ENCODE measurements at places on chromosomes 5 and 9.

GRCh38 chr9:74551266-74551665, 54.1 kb downstream of the RORB start:
- DNase-seq = no peak

GRCh38 chr9:127177231-127177630, 54.8 kb upstream of the ANGPTL2 start:
- DNase-seq = no peak

GRCh38 chr5:59732301-59732700, 161.2 kb downstream of the PDE4D start:
- DNase-seq = no peak

GRCh38 chr9:115674091-115674490, 479.5 kb upstream of the PAPPA start:
- no peak for DNase-seq

DNA sequence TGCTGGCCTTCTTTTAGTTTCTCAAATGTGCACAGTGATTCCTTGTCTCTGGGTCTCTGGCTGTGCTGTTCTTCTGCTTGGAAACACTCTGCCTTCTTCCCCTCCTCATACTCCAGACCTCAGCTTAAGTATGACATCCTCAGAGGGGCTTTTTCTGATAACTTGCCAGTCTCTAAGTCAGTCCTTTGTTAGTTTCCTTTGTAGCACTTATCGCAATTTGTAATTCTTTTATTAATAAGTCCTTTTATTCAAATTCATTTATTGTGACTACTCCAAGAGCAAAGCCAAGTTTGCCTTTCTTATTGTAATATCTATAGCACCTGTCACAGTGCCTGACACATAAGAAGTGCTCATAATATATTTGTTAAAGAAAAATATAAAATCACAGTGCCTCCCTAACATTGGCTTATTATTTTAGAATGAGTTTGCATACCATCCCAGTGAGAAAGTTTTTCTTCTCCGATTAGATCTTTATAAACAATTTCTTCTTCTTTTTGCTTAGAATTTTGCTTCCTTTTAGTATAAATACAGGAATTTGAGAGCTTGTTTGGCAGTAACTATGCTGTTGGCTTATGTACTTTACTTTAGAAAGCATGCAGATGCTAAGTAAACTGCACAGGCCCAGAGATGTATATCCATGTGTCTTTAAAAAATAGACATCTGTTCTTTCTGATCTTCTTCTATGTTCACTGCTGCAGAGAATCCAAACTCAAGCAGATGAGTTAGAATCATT, 198.0 kb downstream of the GAS1 start:
- DNase-seq = no peak

DNA sequence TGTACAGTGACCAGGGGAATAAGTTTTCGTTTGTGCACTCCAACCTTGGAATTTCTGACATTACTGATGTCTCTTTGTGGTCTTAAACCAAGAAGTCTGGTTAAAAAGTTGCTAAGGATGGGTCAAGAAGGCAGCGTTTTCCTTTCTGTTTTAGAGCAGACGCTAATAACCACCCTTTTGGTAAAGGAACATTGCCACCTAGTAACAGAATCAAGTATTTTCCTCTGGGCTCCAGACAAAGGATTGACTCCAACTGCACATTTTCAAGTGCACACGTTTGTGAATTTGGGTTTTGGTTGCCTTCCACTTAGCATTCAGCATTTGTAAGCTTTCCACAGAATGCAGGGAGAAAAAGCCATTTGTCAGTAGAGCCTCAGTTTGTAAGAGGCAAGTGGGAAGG, 22.2 kb upstream of the CEP78 start:
- DNase-seq = no peak

DNA sequence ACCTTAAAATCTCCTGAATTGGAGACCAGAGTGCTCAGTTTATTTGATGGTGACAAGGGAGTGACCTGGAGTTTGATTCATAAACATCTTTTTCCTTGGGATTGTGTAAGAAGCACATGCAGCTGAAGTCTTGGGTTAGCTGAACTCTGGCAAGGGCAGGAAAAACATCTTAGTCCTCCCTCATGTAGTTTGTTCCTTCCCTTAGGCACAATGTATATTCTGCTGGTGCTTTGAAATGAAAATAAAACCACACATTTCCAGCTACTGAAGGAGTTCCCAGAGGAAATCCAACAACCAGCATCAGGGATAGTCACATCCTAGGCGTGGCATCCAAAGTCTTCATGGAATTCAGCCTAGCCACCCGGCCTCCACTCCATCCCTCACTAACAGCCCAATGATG, 95.2 kb upstream of the PAPPA start:
- no peak for DNase-seq

GRCh38 chr5:62330302-62330701, 24.3 kb downstream of the KIF2A start:
- DNase-seq = no peak

DNA sequence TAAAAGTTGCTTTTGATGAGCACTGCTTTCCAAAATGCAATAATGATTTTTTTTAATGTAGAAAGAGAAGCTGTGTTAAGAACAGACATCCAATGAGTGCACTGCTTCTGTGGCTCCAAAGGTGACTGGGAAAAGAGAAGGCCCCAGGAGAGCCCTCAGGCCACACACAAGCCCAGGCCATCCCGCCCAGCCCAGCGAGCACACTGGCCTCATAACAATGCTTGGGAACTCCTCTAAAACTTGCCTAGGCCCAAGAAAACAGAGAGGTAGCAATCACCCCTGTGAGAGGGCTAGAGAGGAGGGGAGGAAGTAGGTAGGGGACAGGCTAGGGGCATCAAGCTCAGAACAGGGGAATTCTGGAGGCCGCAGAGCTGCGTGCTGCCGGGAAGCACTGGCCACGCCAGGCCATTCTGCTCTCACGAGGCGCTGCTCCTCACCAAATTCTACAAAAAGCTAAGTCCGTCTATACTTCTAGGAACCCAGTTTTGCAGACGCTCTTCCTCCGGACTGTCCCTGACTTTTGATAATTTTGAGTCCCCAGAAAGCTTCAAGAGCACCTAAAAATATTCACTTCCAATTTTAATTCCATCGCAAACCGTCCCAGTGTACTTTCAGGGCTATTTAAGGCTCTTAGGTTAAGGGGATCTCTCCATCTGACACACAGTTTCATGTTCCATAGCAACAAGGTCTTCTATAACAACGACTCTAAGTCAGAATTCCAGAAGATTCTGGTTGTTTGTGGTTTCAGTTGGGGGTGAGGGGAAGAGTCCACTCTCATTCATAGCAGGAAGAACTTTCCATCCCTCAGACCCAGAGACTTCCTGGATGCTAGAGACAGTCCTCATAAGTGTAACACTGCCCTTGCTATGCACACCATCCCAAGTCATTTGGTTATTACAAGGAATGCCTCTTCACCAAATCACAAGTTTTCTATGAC, 51.0 kb downstream of the HABP4 start:
- no peak for DNase-seq

DNA sequence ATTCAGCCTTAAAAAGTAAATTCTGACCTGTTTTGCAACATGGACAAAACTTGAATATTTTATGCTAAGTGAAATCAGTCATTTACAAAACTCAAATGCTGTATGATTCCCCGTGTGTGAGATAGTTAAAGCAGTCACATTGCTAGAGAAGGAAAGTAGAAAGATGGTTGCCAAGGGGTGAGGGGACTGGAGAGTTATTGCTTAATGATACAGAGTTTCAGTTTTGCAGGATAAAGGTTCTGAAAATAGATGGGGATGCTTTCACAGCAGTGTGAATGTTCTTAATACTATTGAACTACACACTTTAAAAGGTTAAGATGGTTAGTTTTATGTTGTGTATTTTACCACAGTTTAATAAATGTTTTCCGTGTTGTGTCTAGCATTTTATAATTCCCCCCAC, 51.2 kb downstream of the SGCD start:
- DNase-seq = no peak

- no peak for DNase-seq
Measured at GRCh38 chr5:159785656-159786055, 130.6 kb upstream of the ADRA1B start.

DNA sequence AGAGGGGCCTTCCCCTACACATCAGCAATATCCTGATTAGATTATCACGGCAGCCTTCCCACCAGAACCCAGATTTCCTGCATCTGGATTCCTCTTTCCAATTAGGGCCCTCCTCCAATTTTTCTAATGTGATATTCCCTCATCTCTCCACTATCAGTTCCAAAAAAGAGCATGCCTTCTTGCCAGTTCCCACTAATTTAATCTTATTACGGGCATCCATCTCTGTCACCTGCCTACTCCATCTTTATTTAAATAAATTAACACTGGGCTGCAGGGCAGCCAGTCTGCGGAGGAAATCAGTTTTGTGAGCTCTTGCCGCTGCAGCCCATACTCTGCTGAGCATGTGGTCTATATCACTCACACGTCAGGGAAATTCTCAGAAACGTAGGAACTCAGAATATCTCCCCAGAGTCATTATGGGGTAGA, 16.6 kb upstream of the FBP2 start:
- DNase-seq = no peak

DNA sequence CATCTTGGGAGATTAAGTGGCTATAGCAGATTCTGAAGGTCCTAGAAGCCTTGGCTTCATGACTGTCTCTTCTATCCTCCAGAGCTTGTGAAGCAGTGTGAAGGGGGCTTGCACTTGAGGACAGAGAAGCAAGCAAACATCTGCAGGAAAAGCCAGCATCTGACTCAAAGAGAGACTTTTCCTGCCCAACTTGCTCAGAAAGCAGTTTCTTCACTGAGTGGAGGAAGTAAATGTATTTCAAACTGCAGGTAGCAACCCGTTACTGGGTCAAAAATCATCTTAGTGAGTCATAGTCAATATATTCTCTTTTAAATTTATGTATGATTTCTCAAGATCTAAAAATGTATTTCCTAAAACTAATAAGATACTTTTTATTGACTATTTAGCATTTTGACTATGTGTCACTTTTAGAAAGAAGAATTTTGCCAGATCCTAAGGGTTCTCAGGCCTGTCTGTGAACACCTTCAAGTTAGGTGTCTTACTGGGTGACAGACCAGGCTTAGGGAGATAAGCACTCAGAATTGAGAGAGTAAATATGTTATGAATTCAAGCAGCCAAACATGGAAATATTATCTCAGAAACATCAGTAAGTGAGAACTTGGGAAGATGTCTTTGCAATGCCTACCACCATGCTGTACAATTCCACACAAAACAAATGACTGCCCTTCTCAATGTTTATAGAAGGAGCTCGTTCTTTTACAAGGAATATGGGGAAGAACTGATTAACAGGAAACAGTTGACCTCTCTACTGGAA, 72.6 kb upstream of the DMAC1 start:
- DNase-seq = no peak

- no peak for DNase-seq
Measured at GRCh38 chr9:107707428-107707837, 217.9 kb upstream of the KLF4 start.

DNA sequence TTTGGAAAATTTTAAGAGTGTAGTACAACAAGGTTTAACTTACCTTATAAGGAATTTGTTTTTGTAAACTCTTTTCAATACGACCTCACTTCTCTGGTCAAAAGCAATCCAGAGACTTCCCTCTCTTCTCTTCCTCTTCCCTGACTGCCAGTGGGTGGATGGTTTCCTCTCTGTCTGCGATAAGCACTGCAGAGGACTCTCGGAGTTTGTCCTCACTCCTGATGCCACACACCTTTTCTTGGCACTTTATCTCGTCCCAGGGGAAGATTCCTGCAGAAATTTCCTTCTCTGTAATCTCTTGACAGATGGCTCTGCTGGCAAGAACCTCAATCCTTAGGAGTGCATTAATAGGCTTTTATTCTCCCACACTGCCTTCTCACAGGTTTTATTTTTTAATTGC, 641.6 kb downstream of the NR2F1-AS1 start:
- DNase-seq = no peak

DNA sequence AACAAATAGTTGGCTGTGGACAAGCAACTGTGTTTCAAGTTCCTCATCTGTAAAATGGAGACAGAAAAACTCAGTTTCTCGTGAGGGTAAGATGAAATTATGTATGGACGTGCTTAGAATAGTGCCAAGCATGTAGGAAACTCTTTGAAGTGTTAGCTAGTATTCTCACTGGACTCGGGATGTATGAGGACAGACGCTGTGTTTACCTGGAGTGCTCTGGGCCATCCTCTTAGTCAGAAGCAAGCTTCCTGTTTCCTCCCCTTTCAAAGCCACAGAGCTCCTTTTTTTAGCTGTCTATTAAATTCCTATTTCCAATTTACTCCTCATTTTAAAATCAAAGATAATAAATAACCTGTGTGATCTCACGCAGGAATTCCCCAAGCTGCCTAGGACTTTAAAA, 23.8 kb upstream of the IQGAP2 start:
- no peak for DNase-seq

- no peak for DNase-seq
Measured at GRCh38 chr9:125633116-125633745, 73.8 kb downstream of the MAPKAP1 start.

GRCh38 chr5:51465165-51465564, 81.9 kb downstream of the ISL1 start:
- no peak for DNase-seq

DNA sequence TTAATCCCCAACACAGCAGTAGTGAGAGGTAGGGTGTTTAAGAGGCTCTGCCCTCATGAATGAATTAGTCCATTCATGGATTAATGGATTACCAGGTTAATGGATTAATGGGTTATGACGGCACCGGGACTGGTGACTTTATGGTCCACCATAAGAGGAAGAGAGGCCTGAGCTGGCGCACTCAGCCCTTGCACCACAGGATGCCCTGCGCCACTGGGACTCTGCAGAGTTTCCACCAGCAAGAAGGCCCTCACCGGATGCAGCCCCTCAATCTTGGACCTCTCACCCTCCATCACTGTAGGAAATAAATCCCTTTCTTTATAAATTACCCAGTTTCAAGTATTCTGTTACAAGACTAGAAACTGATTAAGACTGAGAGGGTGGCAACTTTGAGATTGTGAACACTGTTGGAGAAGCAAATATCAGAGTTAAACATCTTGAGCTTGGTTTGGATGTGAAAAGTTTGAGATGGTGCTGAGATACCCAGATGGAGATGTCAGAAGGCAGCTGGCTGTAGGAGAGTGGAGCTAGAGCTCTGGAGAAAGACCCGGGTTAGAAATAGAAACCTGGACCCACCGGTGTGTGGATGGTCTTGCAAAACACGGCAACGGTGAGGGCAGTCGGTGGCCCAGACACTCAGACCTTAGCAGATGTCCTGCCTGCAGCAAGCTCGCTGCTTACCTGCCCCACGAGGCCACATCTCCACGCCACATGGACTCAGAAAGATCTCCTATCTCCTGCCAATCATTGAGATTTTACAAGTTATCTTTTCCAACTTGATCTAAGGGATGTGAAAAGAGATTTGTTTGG, 98.8 kb downstream of the HSD17B3 start:
- DNase-seq = no peak

GRCh38 chr5:167348980-167349379, 942.5 kb upstream of the WWC1 start:
- no peak for DNase-seq

DNA sequence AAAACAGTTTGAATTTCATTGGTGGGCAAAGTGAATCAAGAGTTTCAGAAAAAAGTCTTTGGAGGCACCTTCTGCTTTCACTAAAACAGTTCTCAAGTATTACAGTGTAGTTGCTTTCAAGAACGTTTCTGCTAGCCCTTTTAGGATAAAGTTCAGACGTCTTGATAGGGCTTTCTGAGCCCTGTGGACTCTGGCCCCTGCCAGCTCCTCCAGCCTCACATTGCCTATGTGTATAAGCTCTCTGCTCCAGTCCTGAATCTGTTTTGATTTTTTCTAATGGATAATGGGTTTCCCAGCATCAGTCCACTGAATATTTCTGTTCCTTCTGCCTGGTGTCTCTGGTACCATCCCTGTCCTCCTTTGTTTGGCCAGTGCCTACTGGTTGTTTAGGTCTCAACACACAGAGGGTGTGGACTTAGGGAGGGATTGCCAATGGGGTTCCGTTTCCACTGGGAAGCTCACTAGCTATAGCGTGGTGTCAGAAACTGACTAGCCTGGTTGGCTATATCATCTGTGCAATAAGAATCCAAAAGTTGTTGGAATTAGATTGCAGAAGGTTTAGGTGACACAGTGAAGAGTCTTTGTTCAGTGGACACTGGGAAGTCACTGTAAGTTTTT, 26.4 kb downstream of the ARHGAP26 start:
- no peak for DNase-seq
